ENCODE measurements at places on chromosomes 2 and 18. TPM values are rescaled to one million over a fixed set of nuclear protein-coding genes. Genes with fewer than 3 reads are reported as not detected.

DNA sequence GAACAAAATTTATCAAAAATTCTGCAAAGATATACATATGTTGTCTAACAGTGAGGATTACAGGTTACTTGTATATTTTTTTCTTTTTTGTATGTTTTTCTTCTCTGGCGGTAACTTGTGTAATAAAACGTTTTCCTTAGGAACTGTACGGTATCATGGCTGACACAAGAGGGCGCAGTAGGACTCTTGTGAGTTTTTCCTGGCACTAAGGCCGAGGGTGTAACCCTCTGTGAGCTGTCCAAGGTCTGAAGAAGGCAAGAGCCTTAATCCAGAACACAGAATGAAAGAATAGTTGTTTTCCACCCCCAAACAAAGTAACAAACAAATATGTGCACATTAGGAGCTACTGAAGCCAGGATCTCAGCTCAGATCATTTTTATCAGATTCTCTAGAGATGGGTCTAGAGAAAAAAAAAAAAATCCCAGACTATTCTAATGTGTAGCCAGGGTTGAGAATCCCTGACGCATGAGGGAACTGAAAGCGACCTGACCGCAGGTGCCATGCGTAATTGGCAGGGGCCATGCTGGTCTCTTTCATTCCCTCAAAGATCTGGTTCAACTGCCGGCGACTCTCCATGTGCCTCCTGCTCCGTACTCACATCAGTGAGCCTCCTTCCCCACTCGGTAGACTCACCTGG, 27.0 kb downstream of the TMEM200C start:
- peak; percentile 82 for DNase-seq

DNA sequence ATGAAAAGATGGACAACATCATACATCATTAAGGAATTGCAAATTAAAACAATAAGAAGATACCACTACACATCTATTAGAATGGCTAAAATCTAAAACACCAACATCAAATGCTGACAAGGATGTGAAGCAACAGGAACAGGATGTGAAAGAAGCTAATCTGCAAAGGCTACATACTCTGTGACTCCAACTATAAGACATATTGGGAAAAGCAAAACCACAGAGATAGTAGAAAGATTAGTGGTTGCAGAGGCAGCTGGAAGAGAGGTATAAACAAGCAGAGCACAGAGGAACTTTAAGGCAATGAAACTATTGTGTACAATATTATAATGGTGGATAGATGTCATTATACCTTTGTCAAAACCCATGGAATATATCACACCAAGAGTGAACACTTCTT, 393.7 kb upstream of the RAB6C start:
- DNase-seq, result no peak

Gene TMEM163
- 0.19 TPM for total RNA-seq

Gene MROH2A
- not detected for total RNA-seq

DNA sequence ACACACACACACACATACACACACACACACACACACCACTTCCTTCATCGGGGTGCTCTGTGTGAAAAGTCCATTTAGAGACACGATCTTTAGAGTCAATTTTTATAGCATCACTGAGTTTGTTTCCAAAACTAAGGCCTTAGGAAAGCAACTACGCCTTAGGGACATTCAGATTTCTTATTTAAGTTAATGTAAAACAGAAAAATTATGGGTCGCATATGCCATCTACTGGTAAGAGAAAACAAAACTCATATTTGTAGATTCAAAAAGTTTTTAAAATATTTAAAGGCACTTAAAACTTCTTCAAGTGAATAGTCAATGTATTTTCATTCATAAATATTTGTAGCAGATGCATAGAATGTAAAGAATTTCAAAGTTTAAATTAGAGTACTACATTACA, 166.2 kb downstream of the ATAD2B start:
- DNase-seq, result no peak

DNA sequence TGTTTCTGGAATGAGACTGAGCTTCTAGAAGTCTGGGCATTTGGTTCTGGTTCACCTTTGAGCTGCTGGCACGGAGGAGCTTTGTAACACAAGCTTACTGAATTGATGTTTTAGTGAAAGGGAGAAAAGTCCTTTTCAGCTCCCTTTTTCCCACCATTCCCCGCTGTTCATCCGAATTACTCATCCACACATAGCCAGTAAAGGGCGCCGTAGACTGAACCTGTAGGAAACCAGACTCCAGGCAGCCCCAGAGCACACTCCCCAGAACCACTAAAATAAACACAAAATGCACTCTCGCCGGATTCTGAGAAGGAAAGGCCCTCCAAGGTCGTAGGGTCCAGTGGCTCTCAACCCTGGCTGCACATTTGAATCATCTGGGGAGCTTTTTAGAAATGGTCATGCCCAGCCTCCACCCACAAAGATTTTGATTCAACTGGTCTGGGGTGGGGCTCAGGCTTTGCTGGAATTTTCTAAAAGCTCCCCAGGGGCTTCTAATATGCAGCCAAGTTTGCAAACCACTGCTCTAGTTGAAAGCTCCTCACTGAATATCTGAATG, 29.6 kb downstream of the TCF7L1 start:
- no peak for DNase-seq

DNA sequence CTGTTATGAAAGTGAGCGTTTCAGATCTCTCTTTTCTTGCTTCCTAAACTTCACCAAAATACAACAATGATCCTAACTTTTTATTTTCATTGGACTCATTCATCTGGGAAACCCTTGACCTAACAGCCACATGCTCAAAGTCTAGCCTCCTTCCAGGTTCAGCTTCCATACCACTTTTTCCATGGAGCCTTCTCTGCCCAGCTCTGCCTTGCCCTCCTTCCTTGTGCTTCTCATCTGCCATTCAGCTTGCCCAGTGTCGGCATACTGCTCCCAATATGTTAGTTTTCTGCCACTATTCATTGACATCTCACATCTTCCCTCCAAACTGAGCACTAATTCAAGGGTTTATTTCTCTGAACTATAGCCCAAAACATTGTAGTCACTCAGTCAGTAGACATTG, 214.7 kb downstream of the RAD51AP2 start:
- no peak for DNase-seq

Gene CELF4
- total RNA-seq, result not detected

Gene GPR45
- not detected for total RNA-seq

Gene CYP27A1
- 9.0 TPM for total RNA-seq

DNA sequence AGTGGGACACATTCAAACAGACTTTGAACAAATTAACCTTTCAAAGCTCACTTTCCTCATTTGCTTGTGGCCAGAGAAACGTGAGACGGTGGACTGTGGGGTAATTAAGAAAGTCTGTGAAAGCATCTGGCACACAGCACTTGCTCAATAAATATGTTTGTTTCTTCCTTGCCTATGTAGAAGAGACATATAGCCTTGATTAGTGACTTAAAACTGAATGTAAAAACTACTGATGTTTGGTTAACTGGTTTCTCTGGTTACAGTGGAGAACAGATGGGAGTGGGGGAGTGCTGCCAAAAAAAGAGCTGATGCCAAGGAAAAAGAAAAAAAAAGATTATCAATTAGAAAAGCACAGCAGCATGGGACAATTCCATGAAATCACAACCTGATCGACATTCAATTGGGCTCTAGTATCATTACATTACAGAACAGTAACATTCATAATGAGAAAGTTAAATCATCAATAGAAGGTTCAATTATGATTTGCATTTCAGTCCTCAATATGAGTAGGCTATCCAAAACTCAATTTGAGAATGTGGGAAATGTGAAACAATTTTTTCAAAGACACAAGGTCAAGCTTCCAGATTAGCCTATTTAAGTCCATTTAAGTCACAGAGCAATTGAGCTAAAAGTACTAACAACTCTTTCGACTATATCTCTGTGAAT, 14.7 kb downstream of the CUL3 start:
- no peak for DNase-seq

Gene IL37
- total RNA-seq, result not detected

- no peak for DNase-seq
These were observed 7.8 kb upstream of the SEMA4C start for GRCh38 chr2:96877631-96878092.

DNA sequence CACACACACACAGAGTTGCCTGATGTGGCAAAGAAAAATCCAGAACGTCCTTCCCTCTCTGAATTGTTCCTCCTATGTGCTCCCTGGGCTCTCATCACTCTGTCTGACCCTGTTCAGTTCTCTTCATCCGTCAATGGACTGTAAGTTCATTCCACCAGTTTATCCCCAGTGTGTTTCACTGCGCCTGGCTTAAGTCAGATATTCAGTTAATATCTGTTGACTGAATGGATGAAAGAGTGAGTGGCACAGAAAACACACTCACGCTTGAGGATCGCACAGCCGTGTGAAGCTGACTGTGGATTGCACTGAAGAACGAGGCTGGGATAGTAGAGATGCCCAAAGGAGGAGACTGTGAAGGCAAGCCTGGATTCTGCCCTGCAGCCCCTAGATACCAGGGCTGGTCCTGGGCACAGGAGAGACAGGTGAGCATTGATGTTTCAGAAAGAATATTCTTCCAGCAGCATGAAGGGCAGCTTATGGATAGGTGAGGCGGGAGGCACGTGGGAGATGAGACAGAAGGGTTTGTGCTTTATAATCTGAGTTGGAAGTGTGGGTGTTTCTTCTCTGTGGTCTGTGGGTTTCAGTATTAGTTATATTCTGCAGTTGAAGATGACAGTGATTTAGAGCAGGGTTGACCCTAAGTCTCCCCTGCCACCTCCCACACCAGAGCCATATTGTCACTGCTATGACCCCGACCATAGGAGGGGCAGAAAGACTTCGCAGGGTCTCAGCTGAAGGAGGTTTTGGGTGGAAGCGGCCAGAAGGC, 129.9 kb downstream of the SOCS6 start:
- DNase-seq, result no peak

Gene FTCDNL1
- 1.6 TPM for total RNA-seq

Gene DNPEP
- total RNA-seq, result 41.9 TPM

DNA sequence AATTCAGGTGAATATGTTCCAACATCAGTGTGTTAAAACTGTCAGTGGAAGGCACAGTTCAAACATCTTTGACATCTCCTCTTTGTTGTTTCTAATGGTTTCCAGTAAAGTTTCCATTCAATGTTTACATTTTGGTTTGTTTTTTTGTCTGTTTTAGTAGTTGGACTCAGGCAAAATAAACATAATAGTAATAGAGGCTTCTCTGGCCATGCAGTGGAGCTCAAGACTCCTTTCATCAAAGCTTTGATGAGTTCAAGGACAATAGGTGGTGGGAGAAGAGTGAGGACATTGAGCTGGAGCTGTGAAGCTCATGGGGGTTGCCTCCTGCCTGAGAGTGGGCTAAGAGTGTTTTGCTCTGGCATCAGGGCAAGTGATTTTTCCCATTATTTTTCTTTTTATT, 1853.7 kb upstream of the CELF4 start:
- no peak for DNase-seq

Gene ANKRD30B
- total RNA-seq, result not detected

Gene RASGRP3
- 10.9 TPM for total RNA-seq

DNA sequence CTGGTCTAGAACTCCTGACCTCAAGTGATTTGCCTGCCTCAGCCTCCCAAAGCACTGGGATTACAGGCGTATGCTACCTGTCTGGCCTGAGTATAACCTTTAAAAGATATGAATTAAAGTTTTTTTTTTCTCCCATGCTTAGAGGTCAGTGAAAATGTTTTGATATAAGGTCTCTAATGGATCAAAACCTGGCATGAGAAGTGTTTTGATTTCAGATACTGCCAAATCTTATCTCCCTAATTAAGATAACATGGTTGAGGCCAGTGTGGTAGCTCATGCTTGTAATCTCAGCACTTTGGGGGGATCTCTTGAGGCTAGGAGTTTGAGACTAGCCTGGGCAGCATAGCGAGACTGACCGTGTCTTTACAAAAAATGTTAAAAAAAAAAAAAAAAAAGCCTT, 41.2 kb downstream of the SNRPD1 start:
- DNase-seq, result no peak

Gene SERPINB4
- total RNA-seq, result not detected

Gene NOSTRIN
- 18.7 TPM for total RNA-seq

Gene ZNF638
- 104 TPM for total RNA-seq

Gene CCDC142
- 11.2 TPM for total RNA-seq

Gene RFX8
- total RNA-seq, result 0.32 TPM

DNA sequence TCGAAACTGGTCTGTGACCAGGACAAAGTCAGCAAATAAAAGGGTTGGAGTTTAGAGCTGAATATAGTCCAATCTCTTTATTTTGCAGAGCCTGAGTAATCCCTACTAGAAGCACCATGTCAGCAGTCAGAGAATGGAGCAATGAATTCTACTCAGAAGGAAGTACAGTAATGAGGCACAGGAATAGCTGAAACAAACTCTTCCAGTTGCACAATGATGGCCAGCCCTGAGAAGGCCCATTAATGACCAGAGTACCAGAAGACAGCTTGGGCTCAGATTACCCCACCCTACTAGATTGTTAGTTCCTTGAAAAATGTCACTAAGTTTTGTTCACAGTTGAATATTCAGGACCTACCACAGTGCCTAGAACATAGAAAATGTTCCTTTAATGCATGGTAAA, 40.3 kb upstream of the SCG2 start:
- no peak for DNase-seq

All from posterior vena cava (tissue), 2 donors.